Stimulated activated CD8-positive, alpha-beta memory T cell treated with anti-CD3 and anti-CD28 coated beads, Interleukin-2, amount 100 ng/mL, for 1 hour (primary cell): ENCODE measurements at places on chromosomes 5 and 9.

GRCh38 chr9:130549093-130549735 is 30.2 kb upstream of the FUBP3 start:
- DNase-seq: no peak

DNA sequence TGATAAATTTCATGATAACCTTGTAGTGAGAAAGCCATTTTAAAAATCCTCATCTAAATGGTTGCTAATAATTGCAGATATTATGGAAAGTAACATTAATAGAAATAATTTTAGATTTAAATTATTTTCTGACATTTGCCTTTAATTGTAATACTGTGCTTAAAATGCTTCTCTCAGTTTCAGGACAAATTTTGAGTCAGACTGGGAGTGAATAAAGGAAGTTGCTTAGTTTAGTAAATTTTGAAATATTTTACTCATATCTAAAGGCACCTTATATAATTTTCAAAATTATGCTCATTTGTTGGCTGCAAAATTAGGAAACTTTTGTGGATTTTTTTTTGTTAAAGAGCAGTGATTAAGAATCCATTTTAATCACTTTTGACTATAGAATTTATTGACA is 93.8 kb downstream of the CSNK1G3 start:
- DNase-seq: no peak

DNA sequence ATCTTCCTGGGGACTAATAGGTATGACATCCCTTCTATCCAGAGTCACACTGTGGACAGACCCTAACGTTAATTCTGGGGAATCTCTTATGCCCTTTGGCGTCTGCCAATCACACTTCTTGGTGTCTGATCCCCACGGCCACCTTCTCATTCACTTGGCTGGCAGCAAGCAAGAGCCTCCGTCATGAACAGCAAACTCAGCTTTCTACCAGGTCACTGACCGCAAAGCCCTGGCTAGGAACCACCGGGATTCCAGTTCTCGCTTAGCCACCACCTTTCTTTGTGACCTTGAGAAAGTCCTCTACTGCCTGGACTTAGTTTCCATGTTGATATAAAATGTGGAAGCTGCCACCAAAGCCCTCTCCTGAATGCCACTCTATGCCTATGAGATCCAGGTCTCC is 67.7 kb upstream of the FCN1 start:
- no peak for DNase-seq

- no peak for DNase-seq
These were observed 125.4 kb upstream of the SLC30A5 start for GRCh38 chr5:68968429-68968828.

- DNase-seq: no peak
These were observed 16.1 kb downstream of the MEGF10 start for GRCh38 chr5:127306647-127307046.

GRCh38 chr5:13809921-13810320 is 134.6 kb downstream of the DNAH5 start:
- no peak for DNase-seq

- DNase-seq: no peak
These were observed 96.2 kb downstream of the OLFM1 start for GRCh38 chr9:135183528-135184180.

- no peak for DNase-seq
These were observed 143.7 kb upstream of the IRX2 start for GRCh38 chr5:2895196-2895595.

DNA sequence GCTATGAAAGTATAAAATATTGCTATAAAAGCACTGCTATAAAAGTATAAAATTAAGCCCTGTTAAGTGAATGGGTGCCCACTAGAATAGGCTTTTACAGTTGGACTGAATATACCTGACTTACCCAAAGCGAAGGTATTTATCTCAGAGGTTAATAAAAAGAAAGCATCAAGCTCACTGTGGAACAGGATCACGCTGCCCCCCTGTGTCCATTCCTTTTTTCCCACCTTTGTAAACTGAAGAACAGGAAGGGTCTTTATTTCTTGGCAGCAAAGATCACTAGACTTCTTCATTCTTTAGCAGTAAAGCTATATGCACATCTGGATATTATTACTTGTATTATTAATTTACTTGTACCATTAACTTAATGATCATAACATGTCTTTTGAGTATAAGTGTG is 22.1 kb upstream of the PLPP6 start:
- no peak for DNase-seq

- no peak for DNase-seq
These were observed 135.6 kb downstream of the DOCK2 start for GRCh38 chr5:169772688-169773087.

GRCh38 chr5:122516432-122516743 is 204.4 kb downstream of the SNCAIP start:
- DNase-seq: no peak

GRCh38 chr9:3682186-3682585 is 156.4 kb upstream of the RFX3 start:
- no peak for DNase-seq

DNA sequence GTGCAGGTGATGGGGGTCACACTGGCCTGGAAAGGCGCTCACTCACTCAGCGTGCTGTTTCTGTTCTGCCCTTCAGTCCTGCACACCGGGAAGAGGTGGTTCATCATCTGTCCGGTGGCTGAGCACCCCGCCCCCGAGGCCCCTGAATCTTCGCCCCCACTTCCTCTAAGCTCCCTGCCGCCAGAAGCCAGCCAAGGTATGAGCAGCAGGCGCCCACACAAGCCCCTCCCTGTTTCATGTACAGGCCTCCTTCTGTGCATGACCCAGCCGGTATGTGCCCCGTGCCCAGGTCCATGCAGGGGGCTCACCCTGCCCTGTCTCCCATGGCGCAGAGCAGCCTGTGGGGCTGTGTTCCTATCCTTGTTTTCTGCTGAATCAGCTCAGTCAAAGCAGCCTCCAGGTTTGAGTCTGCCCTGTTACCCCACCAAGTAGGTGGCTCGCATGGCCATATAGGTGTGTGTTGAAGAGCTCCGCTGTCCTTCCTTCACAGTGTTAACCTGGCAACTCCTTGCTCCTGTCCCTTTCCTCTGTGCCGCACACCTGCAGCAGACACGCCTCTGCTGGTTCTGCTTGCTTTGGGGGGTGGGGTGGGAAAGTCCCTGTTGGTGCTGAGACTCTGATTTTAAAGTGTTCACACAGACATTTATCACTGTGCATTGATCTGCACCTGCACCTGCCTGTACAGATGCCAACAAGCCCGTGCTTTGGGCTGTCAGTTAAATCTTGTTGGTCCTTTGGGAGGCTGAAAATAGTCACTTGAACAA is 84.8 kb downstream of the WNK2 start:
- no peak for DNase-seq

DNA sequence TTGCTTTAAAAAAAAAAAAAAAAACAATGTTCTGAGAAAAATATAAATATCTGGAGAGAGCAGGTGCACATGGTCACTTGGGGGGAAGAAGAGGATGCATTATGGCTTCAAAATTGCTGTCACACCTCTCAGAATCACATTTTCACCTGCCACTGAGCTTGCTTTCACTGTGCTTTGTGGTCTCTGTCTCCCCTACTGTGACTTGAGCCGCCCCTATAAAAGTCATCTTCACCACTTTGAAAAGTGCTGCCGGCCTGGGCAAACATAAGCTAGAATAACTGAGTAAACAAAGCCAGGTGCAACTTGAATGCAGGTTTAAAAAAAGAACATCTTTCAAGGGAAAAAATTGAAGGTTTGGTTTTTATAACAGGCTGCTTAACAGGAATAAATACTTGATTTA is 368.1 kb upstream of the GRIA1 start:
- DNase-seq: no peak

- DNase-seq: no peak
These were observed 81.6 kb downstream of the TMEM215 start for GRCh38 chr9:32864971-32865370.

DNA sequence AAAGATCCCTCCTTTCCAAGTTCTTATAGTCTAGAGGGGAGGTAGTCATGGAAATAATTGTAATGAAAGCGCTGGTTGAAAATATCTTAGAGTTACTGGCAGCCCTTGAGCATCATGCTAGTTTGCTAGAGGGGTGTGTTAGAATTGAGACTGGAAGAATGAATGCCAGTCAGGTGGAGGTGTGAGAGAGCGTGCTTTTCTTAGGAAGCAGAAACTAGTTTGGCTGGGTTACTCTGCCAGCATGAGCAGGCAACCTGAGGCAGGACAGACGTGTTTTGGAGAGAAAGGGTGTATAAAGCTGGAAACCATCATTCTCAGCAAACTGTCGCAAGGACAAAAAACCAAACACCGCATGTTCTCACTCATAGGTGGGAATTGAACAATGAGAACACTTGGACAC is 43.6 kb upstream of the DHFR start:
- DNase-seq: no peak

- DNase-seq: no peak
These were observed 975 bp upstream of the HAVCR1 start for GRCh38 chr5:157059891-157060290.

GRCh38 chr5:137753691-137754187 is 424 bp downstream of the HNRNPA0 start:
- DNase-seq: no peak

- DNase-seq: no peak
These were observed 34.6 kb upstream of the PSD2 start for GRCh38 chr5:139761057-139761450.
